Occipital lobe (tissue), 3 donors: ENCODE measurements at places on chromosomes 13 and 19. TPM values are rescaled to one million over a fixed set of nuclear protein-coding genes. Genes with fewer than 3 reads are reported as not detected.

CEACAM5 gene
- total RNA-seq = not detected

TEX26 gene
- total RNA-seq = 2.3 TPM

RASL11A gene
- 2.5 TPM for total RNA-seq

FPR3 gene
- 0.31 TPM for total RNA-seq

ANKRD24 gene
- total RNA-seq = 16.4 TPM

SRRM5 gene
- not detected for total RNA-seq

ZNF773 gene
- 26.4 TPM for total RNA-seq

IGFL2 gene
- total RNA-seq = 0.31 TPM

IGFL1 gene
- total RNA-seq = not detected

LENG9 gene
- 5.9 TPM for total RNA-seq

ARID3A gene
- 8.0 TPM for total RNA-seq

ZNF432 gene
- total RNA-seq = 17.6 TPM

RUVBL2 gene
- total RNA-seq = 81.4 TPM

HIPK4 gene
- total RNA-seq = 0.16 TPM

LILRA2 gene
- 0.94 TPM for total RNA-seq

BCAM gene
- 2.3 TPM for total RNA-seq

AMER2 gene
- total RNA-seq = 161 TPM

TICAM1 gene
- 0.78 TPM for total RNA-seq

ELSPBP1 gene
- total RNA-seq = not detected

BEST2 gene
- 0.16 TPM for total RNA-seq

SMIM24 gene
- total RNA-seq = not detected

ANGPTL8 gene
- total RNA-seq = not detected

C19orf67 gene
- not detected for total RNA-seq

C5AR2 gene
- 0.31 TPM for total RNA-seq

SH2D3A gene
- total RNA-seq = not detected

SLC25A41 gene
- total RNA-seq = 1.6 TPM

ITM2B gene
- total RNA-seq = 135 TPM

CASP14 gene
- total RNA-seq = not detected

ZNF90 gene
- 3.0 TPM for total RNA-seq

SPART gene
- total RNA-seq = 31.4 TPM
